ENCODE measurements at places on chromosomes 5 and 9. TPM values are rescaled to one million over a fixed set of nuclear protein-coding genes. Genes with fewer than 3 reads are reported as not detected.

Gene SPATA31D3
- not detected for total RNA-seq

Gene CDX1
- not detected for total RNA-seq

Gene FYB1
- total RNA-seq: 84.2 TPM

Gene SLC36A2
- total RNA-seq: not detected

DNA sequence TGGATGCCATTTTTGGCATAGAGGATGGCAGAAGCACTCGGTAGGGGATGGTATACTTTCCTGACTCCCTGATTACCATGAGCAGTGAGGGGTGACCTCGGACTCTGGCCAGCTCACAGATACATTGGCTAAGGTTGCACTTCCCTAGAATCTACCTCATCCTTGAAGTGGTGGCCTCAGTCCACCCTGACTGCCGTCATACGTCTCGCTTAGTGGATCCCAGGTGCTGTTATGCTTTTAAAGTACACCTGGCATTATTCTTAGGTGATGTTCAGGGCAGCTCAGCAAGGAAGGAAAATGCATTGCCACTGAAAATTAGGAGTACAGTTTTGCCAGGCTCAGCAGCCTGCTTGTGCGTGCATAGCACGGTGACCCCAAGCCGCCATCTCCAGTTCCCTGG lies 87.3 kb downstream of the SYK start:
- no peak overlapping the region for H3K4me3 ChIP-seq
- DNase-seq: no peak
- no peaks in the 10 kb centered on the region for H3K36me3 ChIP-seq
- H3K27ac ChIP-seq: no peak overlapping the region
- no peaks in the 10 kb centered on the region for H3K27me3 ChIP-seq

- no peaks in the 10 kb centered on the region for H3K27me3 ChIP-seq
- no peaks in the 10 kb centered on the region for H3K4me1 ChIP-seq
- H3K27ac ChIP-seq: no peak overlapping the region
- H3K4me3 ChIP-seq: no peak overlapping the region
- no peaks in the 10 kb centered on the region for H3K36me3 ChIP-seq
- no peak for DNase-seq
Measured at GRCh38 chr9:77433675-77434445, 214.3 kb downstream of the GNA14 start.

DNA sequence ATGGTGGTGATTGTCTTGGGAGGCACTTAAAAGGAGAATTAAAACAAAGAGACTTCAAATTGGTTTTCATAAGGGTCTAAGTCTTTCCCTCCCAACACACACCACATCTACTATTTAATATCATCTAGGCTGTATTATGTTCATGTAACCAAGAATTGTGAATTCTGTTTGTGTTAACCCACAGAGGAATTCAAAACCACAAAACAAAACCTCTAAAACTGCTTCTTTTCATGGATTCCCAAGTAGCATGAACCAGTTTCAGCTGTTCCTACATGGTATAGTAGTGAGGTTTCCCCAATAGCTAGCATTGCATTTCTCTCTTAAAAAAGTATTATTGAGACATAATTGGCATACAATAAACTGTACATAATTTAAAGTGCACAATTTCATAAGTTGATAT lies 283.8 kb downstream of the CD180 start:
- DNase-seq: no peak
- H3K36me3 ChIP-seq: no peaks in the 10 kb centered on the region
- no peaks in the 10 kb centered on the region for H3K27me3 ChIP-seq
- H3K4me3 ChIP-seq: no peak overlapping the region

- peak overlapping the region; percentile 82 for H3K27ac ChIP-seq
- H3K4me1 ChIP-seq: peaks cover 70% of the 10 kb centered on the region
- DNase-seq: no peak
Measured at GRCh38 chr5:16464231-16464630, 1.4 kb downstream of the ZNF622 start.

DNA sequence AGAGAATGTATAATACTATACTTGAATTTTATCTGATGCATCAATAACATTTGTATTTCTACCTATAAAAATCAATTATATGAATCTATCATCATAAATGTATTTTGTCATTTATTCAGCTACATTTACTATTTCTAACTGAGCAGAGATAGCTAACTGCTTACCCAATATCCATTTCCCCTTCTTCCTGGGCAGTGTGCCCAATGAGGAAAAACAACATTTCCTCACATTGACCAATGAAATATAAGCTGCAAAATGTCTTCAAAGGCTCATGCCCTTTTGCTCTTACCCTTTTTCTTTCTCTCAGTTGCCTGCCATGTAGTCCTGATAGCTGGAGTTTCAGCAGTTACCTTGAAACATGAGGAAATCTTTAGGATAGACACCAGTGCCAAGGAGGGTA lies 385.8 kb upstream of the PCSK5 start:
- H3K27ac ChIP-seq: no peak overlapping the region
- DNase-seq: no peak
- no peaks in the 10 kb centered on the region for H3K36me3 ChIP-seq
- H3K4me3 ChIP-seq: no peak overlapping the region

GRCh38 chr5:138402640-138403039 lies 36.2 kb upstream of the REEP2 start:
- H3K36me3 ChIP-seq: peaks cover 34% of the 10 kb centered on the region
- H3K27ac ChIP-seq: no peak overlapping the region
- H3K27me3 ChIP-seq: no peaks in the 10 kb centered on the region
- no peak overlapping the region for H3K4me3 ChIP-seq

Data from CD8-positive, alpha-beta memory T cell (primary cell).